ENCODE measurements at places on chromosomes 13 and 19.

- no peak for DNase-seq
These were observed 19.7 kb downstream of the ZNF567 start for GRCh38 chr19:36707134-36707533.

GRCh38 chr13:34412295-34412694 is 529.8 kb upstream of the NBEA start:
- no peak for DNase-seq

GRCh38 chr13:23778879-23779278 is 110.3 kb downstream of the MIPEP start:
- no peak for DNase-seq

- no peak for DNase-seq
These were observed 184.1 kb downstream of the HS6ST3 start for GRCh38 chr13:96274046-96274445.

DNA sequence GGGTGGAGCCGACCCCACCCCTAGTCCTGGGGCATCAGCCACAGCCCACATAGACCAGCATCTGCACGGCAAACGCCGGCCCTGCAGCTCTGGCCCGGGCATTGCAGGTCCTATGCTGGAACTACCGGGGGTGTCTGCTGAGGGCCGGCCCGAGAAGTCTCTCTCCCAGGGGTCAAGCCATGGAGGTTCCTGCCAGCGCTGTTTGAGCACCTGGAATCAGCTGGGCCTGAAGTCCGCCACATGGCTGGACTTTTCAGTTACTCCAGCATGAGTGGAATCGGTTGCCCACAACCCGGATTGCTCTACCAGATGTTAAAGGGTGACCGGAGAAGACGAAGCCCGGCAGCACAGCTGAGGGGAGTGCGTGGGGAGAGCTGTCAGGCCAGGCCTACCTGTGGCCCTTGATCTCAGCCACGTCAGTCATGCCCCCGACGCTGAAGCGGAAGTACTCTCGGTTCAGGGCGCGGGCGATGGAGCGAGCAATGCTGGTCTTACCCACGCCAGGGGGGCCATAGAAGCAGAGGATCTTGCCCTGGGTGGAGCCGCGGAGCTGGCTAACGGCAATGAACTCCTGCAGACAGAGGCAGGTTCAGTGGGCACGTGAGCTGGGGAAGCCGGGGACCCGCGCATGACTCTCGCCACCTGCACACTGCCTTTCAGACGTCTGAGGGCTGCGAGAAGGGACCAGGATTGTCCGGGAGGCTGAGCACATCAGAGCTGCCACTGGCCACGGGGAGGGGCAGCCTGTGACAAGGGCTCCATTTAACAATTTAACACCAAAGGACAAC is 8.7 kb downstream of the RPL36 start:
- no peak for DNase-seq

DNA sequence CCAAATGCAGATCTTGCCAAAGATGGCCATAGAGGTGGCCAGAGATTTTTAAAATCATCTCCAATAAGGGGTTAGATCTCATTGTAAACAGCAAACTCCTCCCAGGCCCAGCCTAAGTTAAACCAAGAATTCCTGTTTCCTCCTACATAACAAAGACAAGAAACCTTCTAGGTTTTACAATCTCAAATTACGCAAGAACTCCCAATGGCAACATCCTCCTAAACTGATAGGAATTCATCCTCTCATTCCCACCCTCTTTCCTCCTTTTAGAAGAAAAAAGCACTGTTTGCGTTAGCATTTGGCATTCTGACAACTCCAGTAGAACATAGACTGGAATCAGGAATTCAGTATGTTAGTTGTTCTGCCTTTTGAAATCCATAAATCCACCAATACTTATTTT is 14.6 kb downstream of the PROSER1 start:
- DNase-seq: no peak

GRCh38 chr13:34021619-34022018 is 203.7 kb downstream of the RFC3 start:
- DNase-seq: no peak
